Activated gamma-delta T cell treated with anti-CD3 and anti-CD28 coated beads, Interleukin-2, amount 50 U/mL, for 16 hours (primary cell): ENCODE measurements at places on chromosomes 2 and 18.

DNA sequence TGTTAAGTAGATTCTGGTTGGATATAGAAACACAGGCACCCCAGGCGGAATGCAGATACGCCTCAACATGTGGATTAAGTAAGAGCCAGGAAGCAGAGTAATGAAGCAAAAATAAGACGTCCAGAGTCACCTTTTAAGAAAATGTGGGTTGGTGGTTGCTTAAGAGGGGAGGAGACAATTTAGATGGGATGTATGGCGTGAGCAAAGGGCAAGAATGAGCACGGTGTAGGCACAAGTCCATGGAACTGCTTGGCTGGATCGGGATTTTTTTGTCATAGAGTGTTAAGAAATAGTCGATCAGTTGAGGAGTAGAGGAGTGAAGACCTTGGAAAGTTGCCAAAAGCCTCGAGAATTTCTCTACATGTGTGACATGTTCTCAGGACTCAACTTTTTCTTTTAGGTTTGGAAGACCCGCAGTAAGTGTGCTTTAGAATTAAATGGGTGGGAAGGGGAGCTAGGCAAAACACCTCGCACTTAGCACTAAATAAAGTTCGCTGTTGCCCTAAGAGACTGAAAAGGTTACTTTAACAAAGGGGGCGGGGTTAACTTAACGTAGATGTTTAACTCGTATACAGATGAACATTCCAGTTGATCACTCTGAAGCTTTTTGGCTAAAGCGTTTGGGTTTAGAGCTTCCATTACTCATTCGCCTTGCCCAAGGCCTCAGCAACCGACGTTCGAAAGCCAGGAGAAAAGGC is 716 bp upstream of the SLC39A10 start:
- no peak for DNase-seq

DNA sequence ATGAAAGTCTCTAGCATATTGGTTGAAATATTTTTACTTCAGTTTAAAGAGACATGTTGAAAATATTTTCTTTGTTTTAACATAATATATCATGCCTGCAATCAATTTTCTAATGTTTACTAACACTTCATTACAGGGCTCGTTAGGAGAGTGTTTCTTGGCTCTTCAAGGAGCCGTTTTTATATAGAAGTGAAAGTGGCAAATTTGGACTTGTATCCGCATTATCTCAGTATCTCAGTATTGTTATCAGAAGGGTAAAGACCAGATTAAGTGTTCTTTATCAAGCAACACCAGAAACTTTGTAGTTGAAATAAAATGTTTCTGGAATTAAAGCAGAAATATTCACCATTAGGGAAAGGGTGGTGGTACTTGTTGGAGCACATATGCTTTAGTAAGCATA is 97.8 kb downstream of the BABAM2 start:
- DNase-seq, result no peak

DNA sequence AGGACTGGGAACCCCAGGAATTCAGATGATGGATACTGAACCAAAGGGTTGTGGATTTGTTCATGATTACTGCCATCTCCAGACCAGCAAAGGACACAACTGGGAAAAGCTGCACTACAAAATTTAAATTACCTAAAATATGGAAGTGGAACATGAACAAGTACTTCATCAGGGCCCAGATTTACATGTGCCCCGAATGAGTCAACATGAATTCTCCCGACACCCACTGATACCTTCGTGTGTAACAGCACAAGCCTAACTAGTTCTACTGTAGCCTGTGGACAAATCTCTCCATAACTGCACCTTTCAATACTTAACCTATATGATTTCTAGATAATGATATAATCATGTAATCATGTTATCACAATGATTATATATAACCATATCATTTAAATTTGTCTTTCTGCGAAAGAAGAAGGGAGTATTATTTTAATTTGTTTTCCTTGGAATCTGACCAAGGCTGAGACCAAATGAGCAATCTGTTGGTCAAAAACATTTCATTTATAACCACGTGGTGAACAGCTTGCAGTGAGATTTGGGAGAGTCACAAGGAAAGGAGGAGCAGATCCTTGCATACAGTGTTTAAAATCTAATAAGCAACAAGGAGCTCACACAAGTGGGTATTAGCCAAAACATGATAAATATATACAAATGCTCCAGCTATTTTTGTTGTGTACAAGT is 70.5 kb downstream of the CACNB4 start:
- no peak for DNase-seq

GRCh38 chr2:221649051-221649775 is 77.1 kb upstream of the EPHA4 start:
- DNase-seq, result no peak
